ENCODE measurements at places on chromosomes 1 and 21. TPM values are rescaled to one million over a fixed set of nuclear protein-coding genes. Genes with fewer than 3 reads are reported as not detected.

- H3K4me1 ChIP-seq, result no peaks in the 10 kb centered on the region
- H3K36me3 ChIP-seq, result no peaks in the 10 kb centered on the region
- no peak for DNase-seq
- peaks cover 82% of the 10 kb centered on the region for H3K27me3 ChIP-seq
Measured at GRCh38 chr1:20301463-20302107, 10.9 kb downstream of the VWA5B1 start.

EPHA8 gene
- not detected for total RNA-seq

DNA sequence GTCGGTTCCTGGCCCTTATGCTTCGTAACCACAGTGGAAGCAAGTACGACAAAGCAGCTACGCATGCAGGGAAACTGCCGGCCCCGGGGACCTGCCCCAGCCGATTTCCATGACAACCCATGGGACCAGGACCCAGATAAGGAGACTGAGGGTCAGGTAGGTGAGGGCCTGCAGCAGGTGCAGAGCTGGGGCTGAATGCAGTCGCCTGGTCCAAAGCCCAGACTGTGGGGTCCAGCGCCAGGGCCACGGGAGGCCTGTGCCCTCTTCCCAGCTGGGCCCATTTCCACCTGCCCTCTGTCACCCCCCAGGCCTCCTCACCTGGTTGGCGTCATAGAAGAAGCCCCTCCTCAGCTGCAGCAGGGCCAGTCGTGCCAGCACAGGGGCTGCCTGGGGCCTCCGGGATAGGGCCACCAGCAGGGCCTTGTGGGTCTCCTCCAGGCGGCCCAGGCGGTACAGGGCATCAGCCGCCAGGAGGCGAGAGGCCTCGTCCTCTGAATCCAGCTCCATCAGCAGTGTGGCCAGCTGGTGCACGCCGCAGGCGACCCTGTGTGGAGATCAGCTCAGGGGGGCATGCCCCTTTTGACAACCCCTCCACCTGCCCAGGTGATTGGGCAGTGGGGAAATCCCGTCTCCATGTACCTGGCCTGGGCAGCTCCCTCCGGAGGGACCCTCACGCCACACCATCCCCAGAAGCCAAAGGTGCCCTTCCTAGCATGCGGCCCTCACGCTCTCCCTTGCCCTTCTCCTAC, 14.2 kb downstream of the TTC34 start:
- H3K27me3 ChIP-seq, result no peaks in the 10 kb centered on the region
- H3K36me3 ChIP-seq, result peaks cover 5% of the 10 kb centered on the region
- H3K27ac ChIP-seq, result no peak overlapping the region

- no peaks in the 10 kb centered on the region for H3K27me3 ChIP-seq
- H3K36me3 ChIP-seq, result no peaks in the 10 kb centered on the region
- H3K4me1 ChIP-seq, result peaks cover 18% of the 10 kb centered on the region
- H3K4me3 ChIP-seq, result no peak overlapping the region
- no peak for DNase-seq
- H3K27ac ChIP-seq, result no peak overlapping the region
Measured at GRCh38 chr1:10934150-10934818, 78.2 kb upstream of the TARDBP start.

GRCh38 chr1:119467857-119468668, 38.9 kb upstream of the HSD3B1 start:
- H3K27me3 ChIP-seq, result peaks cover 13% of the 10 kb centered on the region
- no peak for DNase-seq
- no peak overlapping the region for H3K27ac ChIP-seq
- no peak overlapping the region for H3K4me3 ChIP-seq

DNA sequence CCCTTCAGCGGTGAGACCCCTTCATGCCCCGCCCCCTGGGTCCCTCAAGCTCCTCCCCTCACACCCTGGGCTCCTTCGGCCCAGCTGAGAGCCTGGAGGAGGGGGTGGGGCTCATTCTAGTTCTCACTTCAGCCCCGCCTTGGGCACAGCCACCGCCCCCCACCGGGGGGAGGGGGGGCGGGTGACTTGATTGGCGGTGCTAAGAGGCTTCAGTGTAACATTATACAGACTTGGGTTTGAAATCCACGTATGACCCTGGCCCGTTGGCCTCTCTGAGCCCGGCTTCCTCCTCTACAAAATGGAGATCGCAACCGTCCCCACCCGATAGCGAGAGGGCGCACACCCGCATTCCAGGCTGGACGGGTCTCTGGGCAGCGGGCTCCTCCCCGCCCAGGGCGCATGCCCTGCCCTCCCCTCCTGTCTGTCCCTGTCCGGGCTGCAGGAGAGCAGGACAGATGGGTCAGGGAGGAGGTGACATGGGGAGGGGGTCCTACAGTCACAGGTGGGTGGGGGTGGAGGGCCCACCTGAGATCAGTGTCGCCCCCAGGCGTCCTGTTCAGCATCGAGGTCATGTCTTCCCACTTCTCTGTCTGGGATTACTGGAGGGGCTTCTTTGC, 5.1 kb downstream of the CLCNKB start:
- peak overlapping the region; percentile 58 for H3K4me3 ChIP-seq
- no peaks in the 10 kb centered on the region for H3K36me3 ChIP-seq
- H3K27me3 ChIP-seq, result no peaks in the 10 kb centered on the region
- H3K4me1 ChIP-seq, result peaks cover 4% of the 10 kb centered on the region
- no peak overlapping the region for H3K27ac ChIP-seq
- DNase-seq, result peak; percentile 64

DNA sequence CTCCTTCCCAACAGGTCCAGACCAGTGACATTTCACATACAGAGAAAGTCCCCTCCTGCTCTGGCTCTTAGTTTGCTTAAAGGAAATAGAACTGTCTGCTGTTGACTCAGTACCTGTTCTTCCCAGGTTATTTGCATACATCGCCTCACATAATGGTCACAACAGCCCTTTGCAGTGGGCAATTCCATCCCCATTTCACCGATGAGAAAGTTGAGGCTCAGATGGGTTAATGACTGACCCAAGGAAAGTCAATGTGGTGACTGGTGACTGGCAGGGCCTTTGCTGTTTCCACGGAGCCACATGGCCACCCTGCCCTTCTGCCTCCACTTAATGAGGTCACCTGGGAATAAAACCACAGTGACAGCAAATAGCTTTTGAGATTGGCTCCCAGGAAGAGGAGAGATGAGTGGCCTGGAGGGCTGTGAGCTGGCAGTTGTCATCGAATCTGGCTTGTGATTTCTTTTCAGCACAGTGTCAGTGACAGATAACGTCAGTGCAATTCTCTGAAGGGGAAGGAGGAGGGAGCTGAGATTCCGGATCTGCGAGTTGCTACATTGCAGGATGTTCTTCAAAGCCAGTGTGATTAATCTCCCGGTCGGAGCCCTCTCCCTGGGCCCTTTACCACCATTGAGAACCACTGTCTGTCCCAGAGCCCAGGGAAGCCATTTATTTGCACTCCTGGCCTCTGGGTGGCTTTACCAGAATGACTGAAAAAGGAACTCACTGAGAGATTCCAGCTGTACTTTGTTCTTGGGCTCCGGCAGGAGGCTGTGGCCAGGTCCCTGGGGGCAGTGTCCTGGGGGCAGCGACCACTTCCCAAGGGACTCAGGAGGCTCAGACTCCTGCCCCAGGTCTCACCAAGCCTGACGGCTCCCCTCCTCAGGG, 117.2 kb downstream of the CNIH3 start:
- H3K27me3 ChIP-seq, result peaks cover 6% of the 10 kb centered on the region
- no peak for DNase-seq
- H3K4me3 ChIP-seq, result no peak overlapping the region
- peaks cover 32% of the 10 kb centered on the region for H3K4me1 ChIP-seq
- no peaks in the 10 kb centered on the region for H3K36me3 ChIP-seq

LENEP gene
- total RNA-seq, result 1.3 TPM

DNA sequence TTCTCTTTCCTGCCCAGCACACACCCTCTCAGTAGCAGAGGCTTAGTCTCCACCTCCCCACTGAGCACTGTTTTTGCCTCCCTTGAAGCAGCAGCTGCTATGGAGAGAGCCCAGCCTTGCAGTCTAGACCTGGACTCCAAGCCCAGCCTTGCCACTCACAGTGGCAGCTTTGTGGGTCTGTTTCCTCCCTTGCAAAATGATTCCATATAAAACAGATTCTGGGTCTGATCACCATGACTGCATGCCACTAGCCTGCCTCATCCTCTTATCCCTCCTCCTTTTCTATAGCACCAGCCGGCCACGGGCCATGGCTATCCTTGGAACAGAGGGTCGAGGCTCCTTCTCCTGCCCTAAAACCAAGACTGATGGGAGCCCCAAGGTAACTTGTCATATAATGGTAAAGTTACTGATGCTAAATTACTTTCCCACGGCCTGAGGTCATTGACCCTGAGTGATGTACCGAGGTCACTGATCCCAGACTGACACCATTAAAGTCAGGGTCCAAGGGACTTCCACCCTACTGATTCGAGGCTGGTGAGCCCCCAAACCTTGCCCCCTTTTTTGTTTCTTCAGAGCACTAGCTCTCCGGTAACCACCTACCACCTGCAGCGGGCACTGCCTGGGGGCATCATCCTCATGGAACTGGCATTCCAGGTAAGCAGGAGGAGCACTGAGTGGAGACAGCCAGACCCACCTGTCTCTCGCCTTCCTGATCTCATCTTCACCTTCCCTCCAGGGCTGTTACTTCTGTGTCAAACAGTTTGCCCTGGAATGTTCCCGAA, 7.9 kb downstream of the HYI start:
- peaks cover 12% of the 10 kb centered on the region for H3K4me1 ChIP-seq
- no peaks in the 10 kb centered on the region for H3K27me3 ChIP-seq
- no peak overlapping the region for H3K27ac ChIP-seq
- H3K36me3 ChIP-seq, result peaks cover 41% of the 10 kb centered on the region
- no peak overlapping the region for H3K4me3 ChIP-seq
- peak; percentile 2 for DNase-seq

GRCh38 chr1:221532071-221532773, 209.7 kb downstream of the DUSP10 start:
- peaks cover 67% of the 10 kb centered on the region for H3K27me3 ChIP-seq
- H3K4me3 ChIP-seq, result no peak overlapping the region
- no peaks in the 10 kb centered on the region for H3K36me3 ChIP-seq
- H3K27ac ChIP-seq, result no peak overlapping the region
- DNase-seq, result no peak

- H3K36me3 ChIP-seq, result peaks cover 20% of the 10 kb centered on the region
- no peak overlapping the region for H3K27ac ChIP-seq
- no peak overlapping the region for H3K4me3 ChIP-seq
- no peak for DNase-seq
- H3K4me1 ChIP-seq, result peaks cover 3% of the 10 kb centered on the region
Measured at GRCh38 chr21:16492892-16493291, 763.1 kb downstream of the USP25 start.

TATDN3 gene
- total RNA-seq, result 14.3 TPM

SPRR2A gene
- total RNA-seq, result not detected

DNA sequence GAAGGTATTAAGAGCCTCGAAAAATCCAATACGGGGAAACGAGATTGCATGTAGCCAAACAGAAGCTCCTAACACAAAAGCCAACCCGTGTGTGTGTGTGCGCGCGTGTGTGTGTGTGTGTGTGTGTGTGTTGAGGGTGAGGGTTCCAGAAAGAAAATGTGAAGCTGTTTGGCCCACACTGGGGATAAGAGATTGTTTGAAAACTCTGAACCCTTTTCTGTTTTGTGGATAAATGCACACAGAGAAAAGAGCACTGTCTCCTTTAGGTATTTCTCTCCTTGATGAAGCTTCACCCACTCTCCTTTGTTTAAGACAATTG, 1.9 kb downstream of the WLS start:
- peaks cover 38% of the 10 kb centered on the region for H3K4me1 ChIP-seq
- peaks cover 5% of the 10 kb centered on the region for H3K36me3 ChIP-seq
- no peak for DNase-seq
- peak overlapping the region; percentile 93 for H3K4me3 ChIP-seq
- H3K27ac ChIP-seq, result peak overlapping the region; percentile 96

DNA sequence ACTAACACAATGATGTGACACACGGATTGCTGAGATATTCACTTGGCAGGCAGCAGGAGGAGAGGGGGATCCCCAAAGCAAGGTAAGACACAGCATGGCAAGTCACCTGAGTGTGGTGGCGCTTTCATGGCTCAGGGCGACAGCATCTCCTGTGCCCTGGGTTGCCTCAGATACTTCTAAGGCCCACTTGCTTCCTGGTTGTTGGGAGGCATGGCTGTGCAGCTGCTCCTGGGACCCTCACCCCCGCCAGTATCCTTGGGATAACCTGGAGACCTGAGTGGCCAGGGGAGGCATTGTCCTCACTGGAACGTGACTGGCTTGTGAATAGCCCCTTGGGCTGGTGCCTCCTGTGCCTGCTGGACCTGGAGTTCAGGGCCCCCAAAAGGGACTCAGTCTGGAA, 69.8 kb downstream of the STUM start:
- no peak for DNase-seq
- no peak overlapping the region for H3K27ac ChIP-seq
- no peak overlapping the region for H3K4me3 ChIP-seq
- H3K36me3 ChIP-seq, result no peaks in the 10 kb centered on the region
- H3K4me1 ChIP-seq, result no peaks in the 10 kb centered on the region

Data from mesothelial cell of epicardium (in vitro differentiated cells).